T-helper 2 cell treated with Interferon-gamma antibody and Interleukin-4, amounts not matched to agents 5 μg/mL and 100 μg/mL, for 36 hours (primary cell): ENCODE measurements at places on chromosomes 12 and 14.

GRCh38 chr12:69613351-69613750, 2.6 kb upstream of the LRRC10 start:
- no peak for DNase-seq

- DNase-seq = no peak
These were observed 403 bp upstream of the PNP start for GRCh38 chr14:20468764-20469241.

DNA sequence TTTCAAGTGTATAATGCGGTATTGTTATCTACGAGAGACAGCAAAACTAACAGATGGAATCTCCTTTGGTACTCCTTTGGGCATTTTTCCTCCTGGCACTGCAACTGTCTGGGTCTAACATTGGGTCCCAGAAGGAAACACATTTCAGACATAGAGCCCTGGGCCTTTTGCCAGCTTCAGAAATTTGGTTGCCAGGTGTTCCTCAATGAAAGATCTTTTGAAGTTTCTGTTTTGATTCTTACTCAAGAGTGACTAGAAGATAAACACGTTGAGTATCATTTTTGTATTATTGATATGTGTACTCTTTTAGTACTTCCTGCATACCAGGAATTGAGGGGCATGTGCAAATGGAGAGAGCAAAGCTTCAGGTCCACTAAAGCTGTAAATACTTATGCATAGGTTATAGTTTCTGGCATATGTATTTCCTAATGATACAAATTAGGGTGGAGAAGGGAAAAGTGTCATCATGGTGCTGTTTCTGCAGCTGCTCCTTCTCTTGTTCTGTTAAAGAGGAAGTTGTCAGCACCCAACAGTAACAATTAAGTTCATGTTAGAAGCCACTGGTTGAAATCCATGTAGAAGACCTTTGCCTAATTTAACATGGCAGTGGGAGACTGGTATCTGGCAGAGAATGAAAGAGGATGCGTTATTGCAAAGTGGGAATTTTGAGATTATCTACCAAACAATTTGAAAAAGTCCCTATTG, 53.5 kb downstream of the SLC38A6 start:
- no peak for DNase-seq

DNA sequence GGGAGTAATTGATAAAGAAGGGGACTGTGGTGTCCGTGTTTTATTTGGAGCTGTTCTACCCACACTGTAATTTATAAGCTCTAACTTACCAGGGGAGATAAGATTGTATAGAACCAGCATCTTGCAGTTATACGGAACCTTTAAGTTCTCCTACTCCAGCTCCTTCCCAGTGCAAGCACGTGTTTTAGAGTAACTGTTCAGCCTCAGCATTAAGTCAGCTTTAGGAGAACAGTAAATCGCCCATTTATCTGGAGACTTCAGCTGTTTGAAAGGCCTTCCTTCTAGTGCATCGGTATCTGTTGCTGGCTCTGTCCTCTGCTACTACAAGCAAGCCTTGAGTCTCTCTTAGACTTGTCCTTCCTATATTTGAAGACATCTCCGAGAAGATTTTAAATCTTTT, 95.6 kb downstream of the ETV6 start:
- no peak for DNase-seq

- DNase-seq = no peak
These were observed 22.9 kb upstream of the ARL1 start for GRCh38 chr12:101430456-101430855.

- no peak for DNase-seq
These were observed 231.1 kb downstream of the CRADD start for GRCh38 chr12:93908264-93908663.

DNA sequence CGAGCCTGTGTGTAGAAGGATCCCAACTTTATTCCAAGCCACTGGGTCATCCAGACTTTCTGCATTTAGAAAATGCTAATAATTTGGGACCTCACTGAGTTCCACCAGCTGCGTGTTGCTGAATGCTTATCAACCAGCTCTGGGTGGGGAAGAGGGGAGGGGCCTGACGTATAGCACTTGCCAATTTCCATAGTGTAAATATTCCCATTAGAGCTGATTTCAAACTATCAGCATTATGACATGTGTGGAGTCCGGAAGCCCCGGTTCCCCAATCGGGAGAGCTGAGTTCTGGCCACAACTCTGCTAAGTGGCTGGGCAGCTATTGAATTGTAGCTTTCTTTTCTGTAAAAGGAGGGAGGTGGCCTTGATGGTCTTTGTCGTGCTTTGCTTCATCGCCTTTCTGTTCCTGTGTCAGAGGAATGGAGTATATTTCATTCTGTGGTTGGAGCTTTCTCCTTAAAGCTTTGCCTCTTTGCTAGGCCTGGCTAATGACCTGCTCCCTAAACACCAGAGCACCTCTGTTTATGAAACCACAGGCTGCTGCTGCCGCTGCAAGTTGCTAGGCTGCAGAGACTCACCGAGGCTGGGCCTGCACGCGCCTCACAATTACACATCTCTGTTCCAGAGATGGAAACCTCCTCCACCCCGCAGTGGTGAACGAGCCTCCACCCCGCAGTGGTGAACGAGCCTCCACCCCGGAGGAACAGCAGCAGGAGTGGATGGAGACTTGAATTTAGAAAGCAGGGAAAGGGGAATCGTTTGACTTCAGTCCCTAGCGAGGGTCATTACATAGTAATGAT, 7.7 kb upstream of the BCL7A start:
- no peak for DNase-seq

DNA sequence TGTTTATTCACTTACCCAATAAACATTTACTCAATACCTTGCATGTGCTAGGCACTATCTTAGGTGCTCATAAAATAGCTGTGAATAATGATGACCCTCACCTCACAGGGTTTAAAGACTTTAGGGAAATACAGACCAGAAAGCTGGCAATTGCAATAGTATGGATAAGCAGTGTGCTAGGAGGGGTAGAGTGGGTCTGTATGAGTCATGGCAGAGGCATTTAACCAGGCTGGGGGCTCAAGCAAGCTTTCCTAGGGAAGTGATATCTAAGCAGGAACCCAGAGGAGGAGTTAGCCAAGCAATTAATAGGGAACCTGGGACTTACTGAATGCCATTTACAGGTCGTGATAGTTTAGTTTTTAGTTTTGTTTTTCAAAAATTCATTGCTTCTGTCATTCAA, 123.9 kb upstream of the CCDC198 start:
- DNase-seq = no peak

GRCh38 chr14:94491511-94491910, 15.5 kb upstream of the SERPINA9 start:
- no peak for DNase-seq

- no peak for DNase-seq
These were observed 17.9 kb upstream of the P2RX7 start for GRCh38 chr12:121114806-121115205.

DNA sequence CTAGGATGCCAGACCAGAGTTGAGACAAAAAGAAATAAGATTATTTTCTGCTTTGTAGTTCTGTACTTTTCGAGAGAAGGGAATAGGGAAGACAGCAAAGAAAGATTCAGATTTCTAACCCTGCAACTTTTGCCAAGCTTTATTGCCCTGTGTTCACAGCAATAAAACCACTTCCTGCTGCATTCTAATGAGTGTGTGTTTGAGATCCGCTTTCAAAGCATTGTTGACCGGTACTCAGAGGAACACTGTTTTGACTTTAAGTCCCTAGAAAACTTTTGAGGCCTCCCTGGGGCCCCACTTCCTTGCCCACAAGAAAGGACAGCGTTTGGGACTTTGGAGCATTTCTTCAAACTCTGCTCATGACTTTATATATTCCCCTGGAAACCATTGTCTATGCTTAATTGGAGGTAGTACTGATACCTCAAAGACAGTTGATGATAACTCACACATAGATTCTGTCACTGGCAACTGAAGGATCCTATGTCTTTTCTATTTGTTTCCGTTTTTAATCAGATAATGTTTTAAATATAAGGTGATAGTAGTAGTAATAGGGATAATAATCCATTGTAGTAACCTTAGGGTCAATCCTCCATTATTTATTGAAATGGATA, 1.3 kb downstream of the RNASE6 start:
- peak; percentile 8 for DNase-seq

GRCh38 chr12:96457191-96457930, 32.0 kb upstream of the CFAP54 start:
- DNase-seq = no peak

GRCh38 chr14:89184952-89185351, 232.1 kb downstream of the FOXN3 start:
- no peak for DNase-seq

DNA sequence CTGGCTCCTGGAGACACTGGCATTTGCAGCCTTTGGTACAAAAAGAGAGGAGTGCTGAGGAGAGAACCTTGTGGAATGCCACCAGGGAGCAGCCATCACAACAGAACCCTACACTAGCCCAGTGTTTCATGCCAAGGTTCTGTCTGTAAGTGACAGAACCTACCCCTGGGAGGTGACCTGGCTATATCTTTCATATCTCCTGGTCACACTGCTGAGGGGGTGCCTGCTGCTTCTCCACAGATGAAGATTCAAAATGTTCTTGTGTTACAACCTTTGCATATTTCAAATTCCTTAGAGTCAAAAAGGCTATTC, 12.7 kb upstream of the EIF4B start:
- DNase-seq = no peak

DNA sequence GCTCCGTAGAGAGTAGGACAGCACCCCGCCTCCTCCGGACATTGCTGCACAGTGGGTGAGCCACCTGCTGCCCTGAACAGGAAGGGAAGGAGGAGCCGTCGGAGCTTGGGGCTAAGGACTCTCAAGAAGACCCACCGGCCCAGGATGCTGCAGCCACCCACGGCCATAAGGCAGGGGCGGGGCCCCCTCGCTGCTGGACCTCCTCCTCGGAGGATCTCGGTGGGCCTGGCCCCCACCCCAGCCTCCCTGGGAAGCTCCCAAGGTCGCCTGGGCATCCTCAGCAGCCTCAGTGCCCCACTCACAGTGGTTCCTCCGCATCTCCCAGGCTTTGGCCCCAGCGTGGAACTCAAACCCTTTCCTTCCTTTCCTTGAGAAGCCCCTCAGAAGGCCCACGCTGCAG, 68.6 kb upstream of the DIO3 start:
- no peak for DNase-seq

- no peak for DNase-seq
These were observed 8.9 kb upstream of the MYRFL start for GRCh38 chr12:69816082-69816481.

DNA sequence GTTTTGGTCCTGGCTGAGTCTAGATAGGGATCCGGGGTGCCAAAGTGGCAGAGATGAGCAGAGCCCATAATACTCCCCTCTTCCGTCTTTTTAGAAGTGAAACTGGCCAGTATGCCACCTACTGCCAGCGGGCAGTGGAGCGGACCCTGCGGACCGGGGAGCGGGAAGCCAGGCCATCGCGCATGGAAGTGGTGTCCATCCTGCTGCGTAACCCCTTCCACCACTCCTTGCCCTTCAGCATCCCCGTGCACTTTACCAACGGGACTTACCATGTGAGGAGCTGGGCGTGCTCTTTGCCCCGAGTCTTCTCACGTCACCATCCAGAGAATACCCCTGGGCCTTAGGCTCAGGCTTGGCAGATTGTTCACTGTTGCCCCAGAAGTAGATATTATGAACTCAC, 21.0 kb downstream of the PIGH start:
- no peak for DNase-seq

GRCh38 chr12:111150360-111150759, 218.5 kb downstream of the PHETA1 start:
- no peak for DNase-seq

- DNase-seq = no peak
These were observed 709 bp downstream of the INHBC start for GRCh38 chr12:57435293-57435692.

- no peak for DNase-seq
These were observed 2.2 kb downstream of the CPSF6 start for GRCh38 chr12:69241438-69242092.

DNA sequence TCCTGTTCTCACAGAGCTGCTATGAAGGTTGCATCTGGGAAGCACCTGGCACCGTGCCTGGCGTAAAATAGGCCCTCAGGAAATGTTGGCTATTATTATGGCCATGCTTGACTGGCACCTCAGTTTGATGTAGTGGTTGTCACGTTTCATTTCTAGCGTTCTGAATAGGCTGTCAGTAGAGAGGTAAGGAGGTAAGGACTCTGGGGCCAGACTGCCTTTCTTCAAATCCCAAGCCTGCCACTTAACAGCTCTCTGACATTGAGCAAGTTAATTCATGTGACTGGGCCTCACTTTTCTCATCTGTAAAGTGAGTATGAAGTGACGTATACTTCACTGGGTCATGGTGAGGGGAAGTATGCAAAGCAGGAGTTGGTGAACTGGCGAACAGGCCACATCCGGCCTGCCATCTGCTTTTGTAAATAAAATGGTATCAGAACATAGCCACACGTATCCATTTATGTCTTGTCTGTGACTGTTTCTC, 196.2 kb downstream of the CACNA1C start:
- DNase-seq = no peak

- no peak for DNase-seq
These were observed 22.4 kb upstream of the CLEC2D start for GRCh38 chr12:9646794-9647781.

GRCh38 chr14:34364201-34364600, 97.8 kb downstream of the SPTSSA start:
- DNase-seq = no peak

DNA sequence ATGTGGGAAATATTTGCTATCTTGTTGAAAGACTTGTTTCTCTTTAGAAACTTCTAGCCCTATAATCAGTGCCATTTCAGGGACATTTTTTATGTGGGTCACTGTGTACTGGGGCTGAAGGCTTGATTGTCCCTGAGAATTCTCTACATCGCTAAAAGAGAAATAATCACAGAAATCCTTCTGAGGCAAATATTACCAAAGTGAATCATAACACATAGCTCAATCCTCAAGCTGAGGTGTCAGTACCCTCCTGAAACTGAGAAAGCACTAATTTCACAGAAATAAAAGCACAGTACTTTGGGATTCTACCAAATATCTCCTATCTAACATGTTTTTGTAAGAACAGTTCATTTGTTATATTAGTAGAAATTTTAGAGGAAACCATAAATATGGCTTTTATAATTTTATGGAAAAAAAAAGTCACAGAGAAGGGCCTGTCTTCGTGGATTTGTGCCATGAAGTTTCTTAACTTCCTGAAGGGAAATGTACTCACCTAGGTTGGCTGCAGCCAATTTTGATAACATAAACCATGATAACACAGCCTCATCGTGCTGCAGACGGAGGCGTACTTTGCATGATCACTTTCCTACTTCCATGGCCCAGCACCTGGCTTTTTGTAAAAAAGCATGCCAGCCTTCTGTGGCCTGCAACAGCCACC, 163.7 kb upstream of the HIF1A start:
- DNase-seq = no peak

- DNase-seq = no peak
These were observed 908 bp downstream of the TDP1 start for GRCh38 chr14:89956661-89957009.

GRCh38 chr12:119804011-119804641, 73.0 kb downstream of the CIT start:
- DNase-seq = no peak
